GM10248 (cell line): ENCODE measurements at places on chromosomes 1 and 21.

- DNase-seq: no peak
Measured at GRCh38 chr1:51284487-51284954, 45.8 kb downstream of the TTC39A start.

GRCh38 chr1:90706437-90707362 lies 10.4 kb downstream of the BARHL2 start:
- DNase-seq: no peak

GRCh38 chr1:33282791-33283190 lies 26.5 kb downstream of the ZNF362 start:
- DNase-seq: no peak

- DNase-seq: no peak
Measured at GRCh38 chr21:43643193-43643592, 16.1 kb downstream of the HSF2BP start.

DNA sequence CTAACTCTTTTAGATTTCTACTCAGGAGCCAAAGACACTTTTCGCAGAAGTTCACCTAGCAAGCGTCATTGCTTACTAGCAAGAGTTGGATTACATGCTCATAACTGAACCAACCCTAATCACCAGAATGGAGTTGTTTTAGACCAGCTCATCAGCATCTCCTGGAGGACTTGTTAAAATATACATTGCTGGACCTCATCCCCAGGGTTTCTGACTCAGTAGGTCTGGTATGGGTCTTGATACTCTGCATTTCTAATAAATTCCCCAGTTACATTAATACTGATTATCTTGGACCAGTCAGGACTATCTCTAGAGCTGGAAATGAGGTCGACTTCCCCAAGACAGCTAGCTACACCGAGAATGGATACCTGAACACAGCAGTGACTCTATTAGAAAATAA lies 9.7 kb upstream of the PRDX6 start:
- no peak for DNase-seq

- DNase-seq: no peak
Measured at GRCh38 chr1:232239998-232240397, 389.9 kb downstream of the SIPA1L2 start.

DNA sequence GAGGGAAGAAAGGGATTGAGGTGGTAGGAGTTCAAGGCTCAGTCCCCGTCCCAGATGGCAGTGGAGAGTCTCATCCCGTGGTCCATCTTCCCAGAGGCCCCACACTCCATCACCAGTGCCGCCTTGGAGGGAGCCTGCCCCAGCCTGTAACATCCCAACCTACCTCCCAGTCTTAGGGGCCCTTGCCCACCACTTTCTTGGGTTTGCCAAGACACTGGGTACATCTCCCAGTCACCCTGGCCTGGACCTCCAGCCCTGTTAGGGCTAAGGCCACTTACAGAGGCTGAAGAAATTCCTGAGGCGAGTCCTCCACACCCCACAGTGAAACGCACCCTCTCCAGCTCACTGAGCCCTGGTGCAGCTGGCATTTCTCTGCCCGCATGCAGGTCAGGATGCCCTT lies 3.3 kb downstream of the TMEM200B start:
- no peak for DNase-seq

GRCh38 chr1:184870319-184870718 lies 104.0 kb downstream of the NIBAN1 start:
- no peak for DNase-seq

DNA sequence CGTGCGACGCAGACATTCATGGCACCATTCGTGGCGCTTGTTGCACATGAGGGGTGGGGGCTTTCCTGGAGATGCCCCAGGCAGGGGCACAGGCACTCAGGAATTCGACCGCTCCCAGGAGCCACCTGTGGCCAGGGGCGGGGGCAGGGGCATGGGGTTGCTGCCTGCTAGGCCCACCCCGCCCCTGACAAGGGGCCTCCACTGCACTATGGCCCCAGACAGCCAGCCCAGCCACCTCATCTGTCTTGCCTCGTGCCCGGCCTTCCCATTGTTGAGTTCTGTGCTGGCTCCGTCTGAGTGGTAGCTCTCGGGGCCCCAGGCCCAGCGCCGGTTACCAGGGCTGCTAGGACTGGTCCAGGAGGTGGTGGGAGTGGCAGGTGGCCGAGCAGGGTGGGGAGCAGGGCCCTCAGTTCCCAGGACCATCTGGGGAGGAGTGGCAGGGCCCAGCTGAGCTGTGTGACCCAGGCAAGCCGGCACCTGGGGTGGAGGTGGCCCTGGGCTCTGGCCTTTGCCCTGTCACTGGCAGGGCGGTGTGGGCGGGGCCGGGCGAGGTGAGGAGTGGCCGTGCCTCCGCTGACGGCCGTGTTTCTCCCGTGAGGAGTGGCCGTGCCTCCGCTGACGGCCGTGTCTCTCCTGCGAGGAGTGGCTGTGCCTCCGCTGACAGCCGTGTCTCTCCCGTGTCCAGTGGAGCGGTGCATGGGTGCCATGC lies 1.9 kb downstream of the PLCH2 start:
- DNase-seq: no peak

- DNase-seq: no peak
Measured at GRCh38 chr21:14557413-14557812, 11.3 kb upstream of the SAMSN1 start.

DNA sequence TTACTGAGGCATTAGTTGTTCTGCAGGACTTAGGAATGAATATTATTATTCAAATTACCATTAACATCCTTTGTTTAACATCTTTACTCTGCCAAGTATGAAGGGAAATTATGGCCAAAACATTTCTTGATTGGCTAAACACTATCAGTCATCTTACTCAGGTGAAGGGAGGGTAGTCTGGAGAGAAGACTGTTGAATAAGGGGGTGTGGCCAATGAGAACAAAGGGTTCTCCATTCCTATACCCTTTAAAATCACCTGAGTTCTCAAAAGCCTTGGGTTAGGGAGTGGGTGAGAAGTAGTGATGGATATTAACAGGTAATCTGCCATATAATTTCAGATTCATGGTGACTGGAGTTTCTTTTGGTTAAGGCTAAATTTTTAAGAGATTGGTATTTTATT lies 19.3 kb downstream of the CRYZL1 start:
- no peak for DNase-seq

DNA sequence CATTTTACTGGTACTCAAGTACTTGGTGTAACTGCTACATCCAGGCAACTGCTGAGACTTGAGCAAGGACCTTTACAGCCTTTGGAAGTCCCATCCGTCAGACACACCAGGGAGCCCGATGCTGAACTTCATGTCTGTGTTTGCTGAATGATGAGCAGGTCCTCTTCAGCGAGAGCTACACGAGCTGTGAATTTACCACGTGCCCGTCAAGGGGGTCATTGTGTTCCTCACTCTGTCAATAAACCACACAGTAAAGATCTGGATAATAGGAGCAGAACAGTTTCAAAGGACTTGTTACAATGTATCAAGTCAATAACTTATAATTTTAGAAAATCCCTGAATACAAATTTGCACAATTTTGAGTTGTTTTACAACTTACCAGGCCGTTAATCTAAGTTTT lies 427.2 kb downstream of the KIF26B start:
- DNase-seq: no peak

- peak; percentile 26 for DNase-seq
Measured at GRCh38 chr1:218344814-218345672, at the start of gene TGFB2. TSS of gene TGFB2 (plus strand) at chr1:218345336. CDS start at chr1:218346702, 1,366 bp downstream.

DNA sequence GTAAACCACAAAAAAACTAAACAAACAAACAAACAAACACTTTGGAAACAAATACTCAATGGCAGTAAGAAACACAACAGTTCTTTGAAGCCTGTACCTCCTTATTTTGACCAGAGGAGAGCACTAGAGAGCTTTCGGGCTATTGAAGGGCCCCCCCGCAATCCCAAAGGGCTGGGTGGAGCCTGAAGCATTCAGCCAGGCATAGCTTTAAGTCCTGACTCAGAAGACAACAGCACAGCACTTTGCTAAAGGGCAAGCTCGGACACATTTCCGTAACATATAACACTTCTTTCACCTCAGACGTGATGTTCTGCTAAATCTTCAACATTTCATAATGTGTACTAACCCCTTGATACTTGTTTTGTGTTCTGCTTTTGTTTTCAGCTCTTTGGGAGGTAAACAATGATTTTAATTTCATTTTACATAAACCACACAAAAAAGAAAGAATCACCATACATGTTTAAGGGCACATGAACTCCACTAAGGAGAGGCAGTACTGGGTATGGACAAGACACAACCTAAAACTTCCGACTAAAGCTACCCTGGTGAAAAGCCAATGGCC lies 9.7 kb upstream of the SHCBP1L start:
- peak; percentile 84 for DNase-seq

DNA sequence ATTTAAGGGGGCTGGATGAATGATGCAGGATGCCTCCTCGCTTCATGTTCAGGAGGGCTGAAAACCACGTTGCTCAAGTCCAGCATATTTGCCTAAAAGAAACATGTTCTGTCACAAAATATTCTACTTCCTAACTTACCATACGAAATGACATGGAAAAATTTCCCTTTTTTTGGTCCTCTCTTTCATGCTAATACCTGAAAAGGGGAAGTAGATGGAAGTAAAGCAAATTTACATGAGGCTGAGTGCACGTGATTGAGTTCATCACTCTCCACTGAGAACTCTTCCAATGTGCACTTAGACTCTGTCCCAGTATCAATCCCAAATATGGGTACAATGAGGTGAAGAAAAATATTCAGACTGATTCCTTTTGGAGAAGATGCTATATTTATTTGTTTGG lies 23.0 kb downstream of the XCL2 start:
- DNase-seq: no peak

- peak; percentile 36 for DNase-seq
Measured at GRCh38 chr1:110210604-110211495, 736 bp downstream of the KCNC4 start.

GRCh38 chr1:43446388-43446740 lies 7.4 kb downstream of the HYI start:
- DNase-seq: no peak

DNA sequence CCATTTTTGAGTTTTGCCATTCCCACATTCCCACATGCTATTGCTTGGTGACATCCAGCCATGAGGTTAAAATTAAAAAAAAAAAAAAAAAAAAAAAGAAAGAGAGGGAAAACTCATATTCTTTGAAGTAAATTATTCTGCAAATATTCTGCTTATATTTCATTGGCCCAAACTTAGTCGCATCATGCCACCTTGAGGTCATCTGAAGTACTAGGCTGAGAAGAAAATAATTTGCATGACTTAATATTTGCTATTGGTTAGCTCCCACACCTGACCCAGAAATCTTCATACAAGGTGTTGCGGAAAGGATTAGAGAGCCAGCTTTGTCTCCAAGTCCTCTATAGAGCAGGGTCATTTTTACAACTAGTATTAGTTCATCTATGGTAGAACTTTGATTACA lies 2206.0 kb downstream of the MRPL39 start:
- no peak for DNase-seq

DNA sequence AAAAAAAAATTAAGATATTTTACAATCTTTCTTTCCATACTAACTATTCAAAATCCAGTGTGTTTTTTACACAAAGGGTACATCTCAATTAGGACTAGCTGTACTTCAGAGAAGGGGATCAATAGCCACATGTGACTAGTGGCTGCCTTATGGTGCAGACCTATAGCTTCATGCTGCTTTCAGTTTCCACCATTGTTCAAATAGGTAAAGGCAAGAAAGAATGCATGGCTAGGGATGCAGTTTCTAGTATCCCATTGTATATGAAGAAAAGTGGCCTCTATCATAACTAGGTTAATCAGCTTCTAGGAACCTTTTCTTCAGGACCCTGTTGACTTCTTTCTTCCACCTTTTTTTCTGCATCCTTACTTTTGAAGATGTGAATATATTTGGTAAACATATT lies 35.7 kb downstream of the OSBPL9 start:
- DNase-seq: no peak

DNA sequence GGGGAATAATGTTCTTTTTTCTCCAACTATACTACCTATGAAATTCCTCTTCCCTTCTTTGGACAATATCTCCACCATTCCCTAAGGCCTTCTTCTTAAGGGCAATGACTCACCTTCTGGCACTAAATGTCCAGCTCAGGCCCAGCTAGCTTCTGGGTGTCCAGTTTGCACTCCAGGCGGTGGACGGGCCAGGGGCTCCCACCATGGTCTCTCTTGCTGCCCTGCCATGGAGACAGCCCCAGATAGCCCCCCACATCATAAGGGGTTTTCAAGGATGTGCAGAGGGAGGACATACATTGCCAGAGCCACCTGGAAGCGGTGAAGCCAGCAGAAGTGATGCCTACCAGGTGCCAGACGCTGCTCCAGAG lies 43.8 kb downstream of the C1orf198 start:
- no peak for DNase-seq

GRCh38 chr1:17281775-17282181 lies 26.2 kb upstream of the PADI4 start:
- DNase-seq: no peak

- DNase-seq: no peak
Measured at GRCh38 chr1:97826820-97827219, 94.0 kb downstream of the DPYD start.

- DNase-seq: no peak
Measured at GRCh38 chr1:84634536-84635205, 55.6 kb downstream of the SSX2IP start.

DNA sequence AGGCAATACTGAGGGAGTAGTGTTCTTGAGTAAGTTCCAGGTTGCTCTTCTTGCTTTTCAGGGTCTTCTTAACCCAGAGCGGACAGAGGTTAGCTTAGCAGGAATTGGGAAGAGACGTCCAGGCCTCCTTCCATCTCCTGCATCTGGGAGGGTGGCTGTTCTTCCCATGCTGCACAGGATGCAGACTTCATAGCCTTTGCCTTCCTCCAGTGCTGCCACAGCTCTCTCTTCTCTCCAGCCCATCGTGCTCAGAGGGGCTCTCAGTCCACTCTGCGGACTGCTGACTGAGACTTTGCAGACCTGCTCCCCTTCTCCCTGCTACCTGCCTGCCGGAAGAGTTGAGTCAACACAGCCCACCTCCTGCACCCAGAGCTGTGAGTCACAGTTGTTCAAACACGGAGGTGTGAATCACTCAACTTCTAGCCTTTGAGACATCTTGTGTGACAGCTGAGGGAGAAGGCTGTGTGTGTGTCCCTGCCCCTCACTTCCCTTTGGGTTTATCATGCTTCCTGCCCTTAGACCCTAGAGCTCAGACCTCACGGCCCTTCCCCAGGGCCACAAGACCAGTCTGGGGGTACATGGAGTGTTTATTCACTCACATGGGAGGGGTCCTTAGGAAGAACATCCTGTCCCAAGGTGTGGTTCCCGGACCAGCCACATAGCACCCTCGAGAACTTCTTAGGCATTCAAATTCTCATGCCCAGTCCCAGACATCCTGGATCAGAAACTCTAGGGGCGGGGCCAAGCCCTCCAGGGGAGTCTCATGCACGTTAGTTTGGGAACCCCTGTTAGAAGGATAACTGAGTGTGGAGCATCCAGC lies 158.3 kb upstream of the CACNA1E start:
- no peak for DNase-seq

DNA sequence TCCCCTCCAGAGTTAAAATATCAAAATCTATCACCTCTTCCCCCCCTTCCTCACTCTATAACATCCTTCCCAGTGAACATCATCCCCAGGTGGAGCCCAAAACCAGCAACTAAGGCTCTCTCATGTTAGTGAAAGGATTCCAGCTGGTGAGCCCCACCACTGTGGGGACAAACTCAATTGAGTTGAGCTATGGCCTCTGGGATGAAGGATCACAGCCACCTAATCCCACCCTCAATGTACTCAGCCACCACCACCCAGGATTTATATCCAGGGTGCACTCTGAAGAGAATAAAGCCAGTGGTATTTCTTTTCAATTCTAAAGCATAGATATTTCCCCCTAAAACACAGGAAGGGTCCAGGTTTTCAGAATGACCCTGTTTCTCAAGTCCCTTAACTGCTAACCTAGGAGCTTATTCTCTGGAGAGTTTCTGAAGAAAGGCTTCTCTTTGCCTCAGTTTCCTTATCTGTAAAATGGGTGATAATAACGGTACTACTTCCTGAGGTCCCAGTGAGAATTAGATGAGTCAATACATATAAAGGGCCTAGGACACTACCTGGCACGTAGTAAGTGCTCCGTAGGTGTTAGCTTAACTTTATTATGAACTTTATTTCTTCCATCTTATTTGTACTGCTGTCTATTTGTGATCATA lies 15.6 kb upstream of the BOLA1 start:
- no peak for DNase-seq
